NCI-H1092 (cell line): ENCODE measurements at places on chromosomes 2 and 18.

DNA sequence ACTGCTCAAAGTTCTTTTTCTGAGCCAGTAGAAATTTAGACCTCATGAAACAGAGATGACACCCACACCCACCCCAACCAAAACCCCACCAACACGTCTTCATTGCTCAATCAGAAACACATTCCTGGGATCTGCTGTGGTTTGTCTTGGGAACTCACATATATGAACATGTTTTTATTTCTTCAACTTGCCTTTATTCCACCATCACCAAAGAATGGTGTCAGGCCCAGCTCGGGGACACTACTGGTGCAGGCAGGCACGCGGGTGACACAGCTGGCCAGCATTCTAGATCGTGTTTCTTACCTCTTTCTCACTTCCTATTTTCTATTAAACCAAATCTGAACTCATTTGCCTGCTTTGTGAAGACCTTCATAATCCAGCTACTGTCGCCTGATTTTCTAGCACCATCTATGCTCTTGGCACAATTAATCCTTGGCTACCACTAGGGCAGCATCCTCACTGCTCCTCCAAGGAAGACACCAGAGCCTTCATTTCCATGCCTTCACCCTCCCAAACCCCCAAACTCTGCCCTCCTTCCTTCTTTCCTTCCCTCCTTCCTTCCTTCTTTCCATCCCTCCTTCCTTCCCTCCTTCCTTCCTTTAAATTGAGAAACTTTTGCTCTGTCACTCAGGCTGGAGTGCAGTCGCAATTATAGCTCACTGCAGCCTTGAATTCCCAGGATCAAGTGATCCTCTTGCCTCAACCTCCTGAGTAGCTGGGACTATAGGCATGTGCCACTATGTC, 157.1 kb downstream of the BCL2 start:
- DNase-seq: no peak

GRCh38 chr2:165870346-165870745, 76.3 kb upstream of the GALNT3 start:
- DNase-seq: no peak

DNA sequence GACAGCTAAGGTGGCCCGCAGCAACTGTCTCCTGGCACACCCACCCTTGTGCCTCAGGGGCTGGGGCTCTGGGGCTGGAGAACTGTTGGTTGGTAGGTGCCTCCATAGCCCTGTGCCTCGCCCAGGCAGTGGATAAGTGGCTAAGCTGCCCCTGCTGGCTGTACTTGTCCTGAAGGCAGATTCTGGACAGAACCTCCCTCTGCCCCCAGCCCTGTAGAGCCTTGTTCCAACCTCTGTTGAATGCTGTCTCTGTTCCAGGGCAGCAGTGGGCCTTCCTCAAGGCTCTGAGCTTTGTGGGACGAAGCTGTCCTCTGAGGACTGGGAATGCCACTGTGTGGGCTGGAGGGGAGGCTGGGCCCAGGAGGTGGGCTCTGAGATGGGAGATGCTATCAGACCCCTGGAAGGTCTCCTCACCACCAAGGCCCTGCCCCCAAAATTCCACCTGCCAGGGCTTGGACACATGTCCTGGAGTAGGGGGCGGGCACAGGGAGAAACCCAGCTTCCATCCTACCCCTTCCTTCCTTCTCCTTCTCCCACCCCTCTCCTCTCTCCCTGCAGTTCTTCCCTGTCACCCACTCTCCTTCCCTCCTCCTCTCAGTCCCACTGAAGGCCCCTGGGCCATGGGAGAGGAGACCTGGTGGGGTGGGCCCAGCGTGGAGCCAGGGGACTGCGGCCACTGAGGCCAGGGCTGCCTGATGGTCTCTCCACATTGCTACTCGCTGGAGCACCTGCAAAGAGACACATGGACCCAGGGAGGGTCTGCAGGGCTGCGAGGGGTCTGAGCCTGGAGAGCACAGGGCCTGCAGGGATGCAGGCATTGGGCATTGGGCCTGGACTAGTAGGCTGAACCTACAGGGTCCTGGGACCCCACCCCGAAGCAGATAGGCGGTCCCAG, 1.7 kb upstream of the PDCD1 start:
- DNase-seq: no peak

- no peak for DNase-seq
Measured at GRCh38 chr2:73258913-73259215, 24.8 kb downstream of the CCT7 start.

DNA sequence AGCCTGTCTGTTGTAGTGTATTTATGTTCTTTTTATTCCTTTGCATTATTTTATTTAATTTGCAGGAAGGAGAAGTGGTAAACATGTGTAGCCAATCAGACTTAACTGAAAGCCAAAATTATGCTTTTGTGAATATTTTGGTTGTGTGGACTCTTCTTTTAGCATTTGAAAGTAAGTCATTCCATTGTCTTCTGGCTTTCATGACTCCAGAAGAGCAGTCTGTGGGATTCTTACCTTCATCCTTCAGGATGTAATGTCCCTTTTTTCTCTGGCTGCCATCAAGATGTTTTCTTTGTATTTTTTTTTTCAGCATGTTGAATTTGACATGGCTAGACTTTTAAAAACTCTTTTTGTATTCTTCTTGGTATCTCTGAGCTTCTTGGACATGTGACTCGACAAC, 895.2 kb upstream of the ZEB2 start:
- no peak for DNase-seq

DNA sequence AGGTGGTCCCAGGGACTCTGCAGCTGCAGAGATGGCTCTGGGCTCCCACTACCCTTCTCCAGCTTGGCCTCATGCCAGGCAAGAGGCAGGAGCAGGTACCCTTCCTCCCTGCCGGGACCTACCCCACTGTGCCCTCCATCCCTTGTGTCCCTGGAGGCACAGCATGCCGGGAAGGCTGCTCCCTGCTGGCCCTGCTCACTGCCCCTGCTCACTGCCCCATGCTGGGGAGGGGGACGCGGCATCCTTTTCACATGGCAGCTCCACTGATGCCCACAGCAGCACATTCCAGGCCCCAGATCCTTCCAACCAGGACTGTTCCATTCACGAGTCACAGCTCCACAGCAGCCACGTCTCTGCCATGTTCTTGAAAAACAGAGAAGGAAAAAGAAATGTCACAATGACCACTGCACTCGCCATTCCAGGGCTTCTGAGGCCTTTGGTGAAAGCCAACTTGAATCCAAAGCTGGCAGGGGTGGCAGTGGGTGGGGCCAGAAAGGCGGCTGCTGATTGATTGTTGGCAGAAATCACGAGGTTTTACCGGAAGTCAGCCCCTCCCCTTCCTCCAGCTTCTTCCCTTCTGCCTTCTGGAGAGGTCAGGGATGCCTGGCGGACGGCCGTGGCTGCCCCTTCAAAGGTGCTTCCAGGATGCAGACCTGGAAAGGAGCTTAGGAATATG, 268.0 kb downstream of the CYP26B1 start:
- DNase-seq: no peak
